ENCODE measurements at places on chromosomes 5 and 9.

GRCh38 chr9:135045928-135046738 is 41.3 kb upstream of the OLFM1 start:
- DNase-seq = no peak

DNA sequence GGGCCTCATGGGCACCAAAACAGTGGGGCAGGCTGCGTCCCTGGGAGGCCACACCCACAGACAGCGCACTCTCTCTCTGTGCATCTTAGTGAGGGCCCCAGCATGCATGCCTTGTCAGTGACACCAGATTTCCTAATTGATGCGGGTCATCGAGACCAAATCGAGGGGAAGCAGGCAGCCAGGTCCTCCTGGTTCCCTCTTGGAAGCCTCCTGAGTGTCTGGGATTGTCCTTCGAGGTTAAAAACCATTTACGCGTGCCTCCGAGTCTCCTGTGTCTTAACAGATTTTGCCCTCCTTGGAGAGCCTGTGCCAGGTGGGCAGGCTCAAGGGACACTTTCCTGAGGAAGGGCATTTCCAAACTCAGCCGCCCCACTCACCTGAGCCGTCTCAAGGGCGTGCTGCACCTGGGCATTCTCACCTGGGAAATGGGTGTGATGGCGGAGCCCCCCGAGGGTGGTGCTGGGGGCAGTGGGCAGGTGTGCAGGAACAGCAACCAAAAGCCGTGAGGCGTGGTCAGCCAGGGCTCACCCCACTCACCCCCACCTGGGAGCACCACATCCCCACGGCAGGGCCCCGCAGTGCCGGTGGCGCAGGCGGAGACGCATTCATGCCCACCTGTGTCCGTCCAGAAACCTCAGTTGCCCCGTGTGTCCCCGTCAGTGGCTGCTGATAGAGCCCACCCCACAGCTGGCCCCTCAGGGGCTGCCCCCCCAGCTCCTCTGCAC is 2.7 kb downstream of the SLC6A19 start:
- no peak for DNase-seq

GRCh38 chr9:87425202-87425601 is 72.5 kb upstream of the DAPK1 start:
- DNase-seq = no peak

GRCh38 chr9:16385590-16385989 is 484.9 kb downstream of the BNC2 start:
- DNase-seq = no peak

DNA sequence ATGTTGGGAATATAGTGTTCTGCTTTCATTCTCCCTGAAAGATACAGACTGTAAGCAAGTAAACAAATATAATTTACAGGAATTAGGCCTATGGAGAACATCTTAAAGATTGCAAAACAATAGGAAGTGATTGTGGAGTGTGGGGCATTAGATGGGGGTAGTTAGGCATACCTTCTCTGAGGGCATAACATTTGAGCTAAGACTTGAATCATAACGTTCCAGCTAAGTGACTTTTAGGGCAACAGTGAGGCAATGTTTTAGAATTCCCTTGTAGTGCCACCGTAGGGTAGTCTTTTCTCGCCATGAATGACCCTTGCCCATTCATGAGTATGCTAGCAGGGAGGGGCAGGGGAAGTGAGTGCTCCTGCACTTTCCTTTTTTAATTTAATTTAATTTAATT is 173.3 kb downstream of the SPATA31D1 start:
- no peak for DNase-seq

- DNase-seq = no peak
Observed at GRCh38 chr9:134454476-134454857, 128.2 kb downstream of the RXRA start.

- peak; percentile 26 for DNase-seq
Observed at GRCh38 chr9:72362680-72363139, 2.3 kb downstream of the ZFAND5 start.

DNA sequence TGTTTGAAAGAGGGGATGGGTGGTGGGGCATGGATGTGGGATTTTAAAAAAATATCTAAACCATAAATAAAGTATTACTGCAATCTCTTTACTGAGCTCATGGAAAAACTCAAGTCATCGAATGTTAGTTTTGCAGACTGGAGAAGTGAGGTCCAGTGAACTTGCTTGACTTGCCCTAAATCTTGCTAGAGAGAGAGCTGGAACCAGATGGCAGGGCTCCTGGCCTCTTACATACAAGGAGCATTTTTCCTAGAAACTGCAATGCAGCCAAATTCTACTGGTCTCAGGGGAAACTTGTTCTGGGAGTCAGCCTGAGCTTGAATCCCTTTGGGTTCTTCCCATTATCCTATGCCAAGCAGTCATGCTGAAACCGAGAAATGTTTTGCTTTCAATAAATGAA is 2.9 kb upstream of the TGFBI start:
- no peak for DNase-seq

DNA sequence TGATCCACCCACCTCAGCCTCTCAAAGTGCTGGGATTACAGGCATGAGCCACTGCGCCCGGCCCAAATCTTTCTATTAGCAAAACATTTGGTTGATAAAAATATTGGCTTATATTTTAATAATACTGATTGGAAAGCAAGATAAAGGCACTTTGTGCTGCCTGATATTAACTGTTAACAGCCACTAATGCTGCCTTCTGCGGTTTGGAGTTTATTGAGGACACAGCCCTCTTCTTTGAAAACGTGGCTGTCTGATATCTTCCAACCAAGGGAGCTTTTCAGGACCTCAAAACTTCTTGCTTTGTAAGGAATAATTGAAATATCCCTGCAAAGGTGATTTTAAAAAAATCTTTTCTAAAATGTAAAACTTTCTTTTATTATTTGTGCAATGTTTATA is 94.0 kb downstream of the IQGAP2 start:
- no peak for DNase-seq

DNA sequence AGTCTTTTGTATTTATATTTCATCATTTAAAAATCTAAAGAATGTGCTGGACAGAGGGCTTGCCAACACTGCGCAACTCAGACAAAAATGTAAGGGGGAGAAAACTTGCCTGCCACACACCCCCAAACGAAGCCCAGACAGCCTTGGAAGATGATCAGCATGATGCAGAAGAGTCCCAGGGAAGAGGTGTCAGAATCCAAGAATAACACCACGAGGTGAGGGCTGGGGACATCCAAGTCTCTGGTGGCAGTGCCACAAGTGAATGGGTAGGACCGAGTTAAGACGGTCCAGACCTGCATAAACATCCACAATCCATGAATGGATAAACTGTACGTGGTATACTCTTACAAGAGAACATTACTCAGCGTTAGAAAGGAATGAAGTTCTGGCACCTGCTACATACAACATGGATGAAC is 10.4 kb downstream of the EPB41L4B start:
- no peak for DNase-seq

DNA sequence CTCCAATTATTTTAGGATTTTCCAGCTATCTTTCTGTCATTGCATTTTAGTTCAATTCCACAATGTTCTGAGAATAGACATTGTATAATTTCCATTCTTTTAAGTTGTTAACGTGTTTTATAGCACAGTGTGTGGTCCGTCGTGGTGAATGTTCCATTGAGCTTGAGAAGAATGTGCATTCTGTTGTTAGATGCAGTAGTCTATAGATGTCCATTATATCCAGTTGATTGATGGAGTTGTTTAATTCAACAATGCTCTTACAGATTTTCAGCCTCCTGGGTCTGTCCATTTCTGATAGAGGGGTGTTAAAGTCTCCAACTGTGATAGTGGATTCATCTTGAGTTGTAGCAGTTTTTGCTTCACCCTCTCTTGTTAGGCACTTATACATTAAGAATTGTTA is 1587.7 kb upstream of the NUDT12 start:
- DNase-seq = no peak

GRCh38 chr5:152638996-152639552 is 234.0 kb upstream of the NMUR2 start:
- no peak for DNase-seq

DNA sequence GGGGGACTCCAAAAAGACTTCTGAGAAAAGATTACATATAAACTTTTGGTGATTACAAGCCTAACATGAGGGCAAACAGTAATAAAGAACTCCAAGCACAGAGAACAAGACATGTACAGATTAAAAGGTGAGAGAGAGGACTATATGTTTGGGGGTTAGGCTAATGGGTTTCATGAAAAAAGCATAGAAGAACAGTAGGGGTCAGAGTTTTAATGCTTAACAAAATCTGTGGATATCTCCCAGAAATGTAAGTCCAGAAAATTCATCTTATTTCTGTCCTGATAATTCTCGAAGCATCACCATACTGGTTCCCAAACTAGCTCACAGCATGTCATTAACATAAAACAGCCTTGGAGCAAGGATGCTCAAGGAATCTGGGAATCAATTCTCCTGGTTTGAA is 137.2 kb downstream of the ARRDC3 start:
- DNase-seq = no peak

DNA sequence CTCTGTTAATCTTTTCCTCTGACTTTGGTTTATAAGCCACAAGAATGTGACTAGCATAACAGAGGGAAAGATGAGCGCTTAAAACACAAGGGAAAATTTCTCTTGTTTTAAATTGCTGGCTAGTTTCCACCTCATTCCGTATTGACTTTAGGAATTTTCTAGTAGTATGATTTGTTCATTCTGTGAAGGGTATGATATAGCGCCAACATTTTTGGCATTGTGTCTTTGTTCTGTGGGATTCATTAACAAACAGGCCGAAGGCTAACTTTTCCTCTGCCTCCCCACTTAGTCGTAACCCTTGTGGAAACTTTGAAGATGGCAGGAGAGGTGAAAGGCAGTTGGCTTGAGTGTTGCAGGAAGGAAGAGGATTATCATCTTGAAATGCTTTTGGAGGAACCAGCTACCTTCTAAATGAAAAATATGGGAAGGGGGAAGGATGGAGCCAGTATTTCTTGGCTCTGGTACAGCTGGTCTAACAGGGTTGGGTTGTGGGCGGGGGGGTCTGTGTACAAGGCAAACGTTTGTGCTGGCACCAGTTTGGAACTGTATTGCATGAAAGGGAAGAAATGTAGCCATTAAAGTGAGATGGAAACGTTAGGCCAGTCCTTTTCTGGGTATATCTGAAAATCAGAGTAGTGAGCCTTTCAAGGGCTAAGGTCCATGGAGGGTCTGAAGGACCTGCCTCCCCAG is 21.5 kb upstream of the DMRT2 start:
- no peak for DNase-seq

GRCh38 chr9:89926691-89927220 is 321.9 kb downstream of the GADD45G start:
- DNase-seq = no peak

GRCh38 chr5:514673-515072 is 9.6 kb downstream of the SLC9A3 start:
- no peak for DNase-seq

GRCh38 chr9:135962696-135963307 is 1.6 kb upstream of the UBAC1 start:
- no peak for DNase-seq

DNA sequence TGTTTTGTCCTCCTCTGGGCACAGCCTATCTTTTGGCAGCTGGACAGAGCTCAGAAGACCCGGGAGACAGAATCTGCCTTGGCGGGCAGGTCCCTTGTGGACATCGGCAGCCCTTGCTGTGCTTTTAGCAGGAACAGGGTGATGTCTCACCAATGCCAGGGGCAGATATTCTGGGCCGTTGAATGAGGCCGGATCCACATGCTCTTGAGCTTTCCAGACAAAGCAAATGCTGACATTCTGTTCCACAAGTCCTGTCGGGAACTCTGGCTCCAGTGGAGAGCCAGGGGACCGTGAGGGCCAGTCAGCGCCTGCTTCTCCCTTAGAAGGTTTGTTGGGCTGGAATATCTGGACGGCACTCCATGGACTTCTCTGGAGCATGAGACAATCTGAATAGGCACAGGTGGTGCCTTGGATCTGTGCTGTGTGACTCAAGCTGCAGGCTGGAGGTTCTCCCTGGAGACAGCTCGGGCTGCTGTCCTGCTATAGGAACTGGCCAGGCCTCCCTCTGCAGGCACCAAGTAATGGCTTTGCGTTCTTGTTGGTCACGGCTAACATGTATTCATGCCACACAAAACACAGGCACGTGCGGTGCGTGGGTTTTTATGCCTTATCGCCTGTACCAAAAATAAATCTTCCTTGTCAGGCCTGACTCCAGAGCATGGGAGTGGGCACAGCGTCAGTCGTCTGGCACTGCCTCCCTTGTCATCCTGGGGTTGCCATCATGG is 80.3 kb downstream of the GADD45G start:
- DNase-seq = no peak

- DNase-seq = no peak
Observed at GRCh38 chr5:54520438-54520846, 2.9 kb downstream of the SNX18 start.
